ENCODE measurements at places on chromosomes 7 and 10.

DNA sequence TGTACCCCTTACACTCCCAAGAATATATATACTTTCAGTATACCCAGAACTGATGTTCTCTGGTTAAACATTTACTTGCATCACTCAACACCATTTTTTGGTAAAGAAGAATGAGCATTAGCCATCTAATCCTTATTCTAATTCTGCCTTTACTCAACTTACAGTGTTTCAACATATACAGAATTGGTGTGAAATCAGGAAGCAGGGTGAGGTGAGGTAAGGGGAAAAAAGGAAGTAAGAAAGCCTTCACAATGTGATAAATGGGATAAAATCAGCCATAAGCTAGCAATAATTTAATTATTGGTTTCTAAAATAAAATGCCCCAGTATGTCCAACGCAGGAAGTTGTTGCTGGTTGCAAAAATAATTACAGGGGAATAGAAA, 605.4 kb downstream of the KCNMA1 start:
- no peak for DNase-seq

DNA sequence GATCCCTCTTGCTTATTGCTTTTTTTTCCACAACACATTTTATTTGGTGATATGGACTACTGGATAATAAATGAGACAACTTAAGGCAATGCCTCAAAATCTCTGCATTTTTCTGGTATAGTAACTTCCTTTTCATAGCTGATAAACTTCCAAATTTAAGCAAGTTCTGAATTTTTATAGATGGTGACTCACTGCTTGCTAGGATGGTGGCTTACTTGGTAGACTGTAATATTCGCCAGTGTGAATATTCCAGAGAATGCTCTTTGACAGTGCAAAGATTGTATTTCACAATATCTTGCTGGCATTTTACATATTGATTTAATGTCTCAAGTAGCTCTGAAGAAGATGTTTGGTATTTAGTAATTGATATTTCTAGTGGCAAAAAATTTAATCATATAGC, 472.4 kb downstream of the TFEC start:
- no peak for DNase-seq

DNA sequence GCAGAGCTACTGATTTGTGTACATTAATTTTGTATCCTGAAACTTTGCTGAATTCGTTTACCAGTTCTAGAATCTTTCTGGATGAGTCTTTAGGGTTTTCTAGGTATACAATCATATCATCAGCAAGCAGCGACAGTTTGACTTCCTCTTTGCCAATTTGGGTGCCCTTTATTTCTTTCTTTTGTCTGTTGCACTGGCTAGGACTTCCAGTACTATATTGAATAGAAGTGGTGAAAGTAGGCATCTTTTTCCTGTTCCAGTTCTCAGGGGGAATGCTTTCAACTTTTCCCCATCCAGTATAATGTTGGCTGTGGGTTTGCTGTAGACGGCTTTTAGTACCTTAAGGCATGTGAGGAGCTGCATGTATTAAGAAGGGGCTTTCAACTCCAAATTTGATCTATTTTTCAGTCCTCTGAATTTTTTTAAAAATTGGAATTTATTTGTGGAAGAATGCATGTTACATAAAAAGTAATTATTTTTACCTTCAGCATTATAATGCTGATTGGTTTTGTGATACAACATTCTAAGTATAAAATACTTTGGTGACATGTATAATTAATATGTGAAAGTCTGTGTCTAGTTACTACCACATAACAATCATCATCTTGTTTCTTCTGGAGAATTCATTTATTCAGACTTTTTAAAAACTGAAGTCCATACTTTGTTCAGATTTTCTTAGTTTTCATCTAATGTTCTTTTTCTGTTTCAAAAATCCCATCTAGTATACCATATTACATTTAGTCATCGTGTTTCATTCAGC, 49.6 kb downstream of the CPED1 start:
- DNase-seq: no peak

- DNase-seq: no peak
Measured at GRCh38 chr7:52897713-52898112, 137.7 kb upstream of the POM121L12 start.

DNA sequence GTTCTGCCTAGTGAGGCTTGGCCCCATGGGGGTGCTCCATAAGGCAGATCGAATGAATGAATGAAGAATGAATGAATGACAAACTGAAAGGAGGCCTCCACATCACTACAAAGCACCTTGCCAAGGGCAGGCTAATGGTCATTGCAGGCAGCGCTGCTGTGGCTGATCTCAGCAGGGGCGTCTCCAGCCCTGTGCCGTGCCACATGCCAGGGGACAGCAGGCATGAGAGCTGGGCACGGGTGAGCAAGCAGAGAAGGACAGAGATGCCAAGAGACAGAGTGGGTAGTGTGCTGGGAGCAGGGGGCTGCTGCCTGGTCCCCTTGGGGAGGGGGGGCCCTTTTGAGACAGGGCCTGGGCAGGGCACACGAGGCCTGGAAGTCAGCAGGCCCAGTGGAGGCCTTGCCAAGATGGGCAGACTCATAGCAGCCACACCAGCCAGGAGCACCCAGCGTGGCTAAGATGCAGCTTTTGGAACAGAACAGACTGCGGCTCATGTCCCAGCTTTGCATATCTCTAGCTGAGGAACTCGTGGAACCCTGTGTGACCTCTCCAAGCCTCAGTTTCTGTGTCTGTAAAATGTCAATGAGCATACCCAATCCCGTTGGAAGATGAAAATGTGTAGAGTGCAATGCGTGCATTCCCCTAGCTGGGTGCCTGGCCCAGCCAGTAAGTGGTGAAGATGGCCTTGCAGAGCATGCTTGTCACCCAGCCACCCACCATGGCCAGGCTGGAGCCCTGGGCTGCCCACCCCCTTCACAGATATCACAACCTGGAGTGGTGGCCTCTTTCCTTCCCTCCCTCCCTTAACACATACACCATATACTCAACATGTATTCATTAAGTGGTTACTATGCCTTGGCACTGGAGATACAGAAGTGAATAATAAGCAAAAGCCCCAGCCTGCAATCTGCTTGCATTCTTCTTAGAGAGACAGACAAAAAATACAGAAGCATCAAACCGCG, 61.1 kb upstream of the LRRC18 start:
- DNase-seq: no peak

DNA sequence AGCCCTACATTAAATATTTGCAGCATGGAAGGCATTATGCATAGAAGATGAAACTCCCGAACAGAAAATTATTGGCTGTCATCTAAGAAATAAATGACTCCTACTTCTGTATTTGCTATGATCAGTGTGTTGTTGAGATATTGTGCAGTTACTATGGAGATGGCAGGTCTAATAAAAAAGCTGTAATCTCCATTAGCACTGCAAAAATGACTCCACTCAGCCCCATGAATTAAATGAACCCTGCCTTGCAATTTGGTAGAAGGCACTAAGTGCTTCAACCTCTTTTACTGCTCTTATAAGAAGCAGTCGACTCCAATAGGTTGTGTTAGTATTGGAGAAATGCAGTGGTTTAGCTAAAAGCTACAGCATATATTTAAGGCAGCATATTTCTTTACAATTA, 290.0 kb upstream of the PHYHIPL start:
- DNase-seq: no peak

Measured in CD4-positive, alpha-beta T cell treated with Interferon alpha-2 for 1 hour (primary cell).